A549 treated with RU486 at 1 μM for 4 hours (cell line): ENCODE measurements at places on chromosomes 5 and 9. TPM values are rescaled to one million over a fixed set of nuclear protein-coding genes. Genes with fewer than 3 reads are reported as not detected.

The SHLD3 gene
- 1.5 to 3.6 TPM (median 2.2 TPM) in 5 replicates for total RNA-seq

The IL17B gene
- total RNA-seq, result not detected in 5 replicates

The TAF7 gene
- total RNA-seq, result 53.0 to 78.7 TPM (median 74.4 TPM) in 5 replicates

The GAS1 gene
- 0.07 to 0.12 TPM (median 0.09 TPM) in 4 of 5 replicates, not detected in the other for total RNA-seq

The PCSK5 gene
- 0.81 to 1.2 TPM (median 1.0 TPM) in 5 replicates for total RNA-seq

The IL7R gene
- total RNA-seq, result 0.46 to 0.91 TPM (median 0.62 TPM) in 5 replicates

The LPAR1 gene
- total RNA-seq, result 11.2 to 15.7 TPM (median 15.2 TPM) in 5 replicates

The DOCK2 gene
- 1.4 to 4.0 TPM (median 2.4 TPM) in 5 replicates for total RNA-seq
